Stimulated activated CD4-positive, alpha-beta T cell treated with anti-CD3 and anti-CD28 coated beads, Interleukin-1b, Interleukin-23, amount 100 ng/mL, for 24 hours (primary cell): ENCODE measurements at places on chromosomes 7 and 10.
A peak's percentile ranks its signal among the peaks of the same experiment; 100 is the strongest.

GRCh38 chr10:84137811-84138210 is 1.5 kb upstream of the GHITM start:
- no peak for DNase-seq

GRCh38 chr7:30201161-30201666 is 66.4 kb downstream of the MTURN start:
- no peak for DNase-seq

GRCh38 chr7:131553931-131554330 is 2.5 kb downstream of the PODXL start:
- no peak for DNase-seq

- DNase-seq: no peak
Measured at GRCh38 chr10:95264227-95265051, 26.4 kb downstream of the PDLIM1 start.

GRCh38 chr7:106290319-106290718 is 5.5 kb upstream of the NAMPT start:
- no peak for DNase-seq

DNA sequence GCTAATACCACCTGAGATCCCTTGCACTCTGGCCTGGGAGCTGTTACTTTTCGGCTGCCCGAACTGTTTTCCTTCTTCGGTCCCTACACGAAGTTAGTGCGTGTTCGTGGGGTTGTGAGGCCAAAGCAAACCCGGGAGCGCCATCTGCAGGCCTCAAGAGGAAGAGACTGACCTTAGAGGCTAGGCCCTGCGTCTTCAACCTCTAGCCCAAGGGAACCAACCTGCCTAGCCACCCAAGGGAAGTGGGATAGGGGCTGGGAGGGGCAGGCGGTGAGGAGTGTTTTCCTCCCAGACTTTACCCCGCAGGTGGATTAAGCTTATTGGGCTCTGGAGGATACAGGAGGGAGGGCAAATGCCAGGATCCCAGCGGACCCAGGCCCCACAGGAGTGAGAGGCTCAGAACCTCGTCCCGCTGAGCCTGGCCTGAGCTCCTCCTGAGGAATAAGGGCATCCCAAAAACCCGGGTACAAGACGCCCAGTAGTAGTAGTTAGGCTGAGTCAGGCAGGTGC is 1.7 kb upstream of the PAX2 start:
- DNase-seq: no peak

GRCh38 chr7:42928754-42929153 is 3.2 kb downstream of the PSMA2 start:
- DNase-seq: no peak

DNA sequence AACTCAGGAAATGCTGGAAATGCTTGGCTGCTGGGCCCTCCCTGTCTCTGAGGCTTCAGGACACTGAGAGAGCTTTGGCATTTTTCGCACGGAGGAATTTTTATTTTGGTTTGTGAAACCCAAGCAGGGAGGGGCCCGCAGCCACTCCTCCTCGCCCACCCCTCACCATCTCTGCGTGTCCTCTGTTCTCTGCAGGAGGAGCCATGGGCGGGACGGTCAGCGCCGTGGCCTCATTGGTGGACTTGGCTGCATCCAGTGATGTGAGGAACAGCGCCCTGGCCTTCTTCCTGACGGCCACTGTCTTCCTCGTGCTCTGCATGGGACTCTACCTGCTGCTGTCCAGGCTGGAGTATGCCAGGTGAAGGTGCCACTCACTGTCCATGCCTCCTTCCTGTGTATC is 36.8 kb downstream of the SLC29A3 start:
- no peak for DNase-seq

DNA sequence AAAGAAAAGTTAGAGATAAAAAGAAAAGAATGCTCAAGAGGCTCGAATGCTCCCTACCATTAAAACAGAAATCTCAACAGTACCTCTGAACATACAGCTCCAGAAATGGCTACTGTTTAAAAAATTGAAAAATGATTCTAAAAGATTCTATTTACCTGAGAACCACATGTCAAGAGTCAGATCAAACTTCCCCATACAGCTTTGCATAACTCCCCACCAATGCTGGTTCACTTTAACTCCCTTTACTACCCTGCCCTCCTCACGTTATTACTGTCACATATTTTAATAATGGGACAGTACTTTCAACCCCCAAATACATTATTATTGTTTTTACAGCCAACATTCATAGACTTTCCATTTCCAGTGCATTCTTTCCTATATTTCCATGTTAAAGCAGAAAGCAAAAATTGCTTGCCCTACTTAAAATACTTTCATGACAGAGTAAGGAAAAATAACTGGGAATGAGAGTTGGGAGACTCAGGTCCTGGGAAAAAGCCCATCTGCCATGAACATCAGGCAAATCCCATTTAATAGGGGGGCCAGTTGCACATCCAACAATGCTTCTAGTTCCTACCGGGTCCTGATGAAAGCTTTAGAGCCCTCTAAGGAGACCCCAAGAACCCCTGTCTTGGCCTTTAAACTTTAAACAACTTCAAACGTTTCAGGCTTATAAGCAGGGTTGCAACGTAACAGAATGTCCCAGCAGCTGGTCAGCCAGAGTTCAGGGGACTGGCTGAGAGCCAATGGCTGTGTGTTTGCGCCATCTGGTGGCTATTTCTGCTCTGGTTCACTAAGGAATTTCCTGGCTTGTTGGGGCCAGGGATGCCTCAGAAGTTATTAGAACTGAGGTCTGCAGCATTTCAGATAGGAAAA is 247.4 kb downstream of the ELMO1 start:
- DNase-seq: peak; percentile 13

DNA sequence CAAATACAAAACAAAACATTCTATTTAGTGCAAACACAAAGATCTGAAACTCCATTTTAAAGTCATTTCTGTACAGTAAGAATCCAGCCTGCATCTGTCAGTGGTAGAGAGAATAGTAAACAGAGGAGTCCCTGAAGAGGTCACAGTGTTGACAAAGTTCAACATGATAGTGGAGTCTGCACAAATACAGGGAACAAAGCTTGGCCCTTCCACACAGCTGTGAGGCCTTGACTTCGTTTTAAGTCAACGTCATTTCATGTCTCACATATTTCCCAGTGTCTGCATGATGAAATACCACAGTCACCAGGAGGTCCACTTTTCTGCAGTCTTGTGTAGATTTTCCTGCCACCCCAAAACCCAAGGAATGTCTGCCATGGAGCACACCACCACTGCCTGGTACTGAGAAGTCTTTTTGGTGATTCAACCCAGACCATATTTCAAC is 33.0 kb downstream of the CYP26A1 start:
- no peak for DNase-seq

GRCh38 chr7:108143658-108144420 is 13.7 kb upstream of the LAMB4 start:
- no peak for DNase-seq

DNA sequence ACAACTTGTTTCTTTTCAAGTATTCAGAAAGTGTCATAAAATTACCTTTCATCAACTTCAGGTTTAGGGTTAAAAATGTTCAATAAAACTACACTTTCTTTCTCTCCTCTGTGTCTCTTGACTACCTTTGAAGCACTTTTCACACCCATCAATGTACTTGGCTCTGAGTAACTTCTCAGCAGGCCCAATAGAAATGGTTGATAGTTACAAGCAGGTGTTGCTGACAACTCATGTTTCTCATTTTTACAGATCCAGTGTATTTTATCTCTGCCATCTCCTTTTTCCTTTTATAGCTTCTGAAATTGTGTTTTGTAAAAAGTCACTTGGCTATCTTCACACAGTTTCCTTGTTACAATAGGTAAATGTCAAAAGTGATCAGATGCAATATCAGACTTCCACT is 348.0 kb downstream of the PHTF2 start:
- no peak for DNase-seq

- DNase-seq: no peak
Measured at GRCh38 chr7:91287371-91288084, 23.3 kb downstream of the FZD1 start.

DNA sequence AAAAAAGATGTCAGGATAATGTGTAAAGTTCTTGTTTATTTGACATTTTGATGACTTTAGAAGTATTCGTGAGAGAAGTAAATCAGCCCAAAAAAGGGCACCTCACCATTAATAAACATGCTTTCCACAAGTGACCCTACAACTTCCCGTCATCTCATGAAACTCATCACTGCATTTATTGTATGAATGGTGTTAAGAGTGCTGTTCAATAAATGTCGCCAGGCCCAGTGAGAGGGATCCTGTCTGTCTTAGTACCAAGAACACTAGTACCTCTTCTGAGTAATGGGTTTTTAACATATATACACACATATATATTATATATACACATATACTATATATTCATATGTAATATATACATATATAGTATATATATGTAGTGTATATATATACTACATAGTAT is 61.9 kb downstream of the TMEM26 start:
- no peak for DNase-seq

DNA sequence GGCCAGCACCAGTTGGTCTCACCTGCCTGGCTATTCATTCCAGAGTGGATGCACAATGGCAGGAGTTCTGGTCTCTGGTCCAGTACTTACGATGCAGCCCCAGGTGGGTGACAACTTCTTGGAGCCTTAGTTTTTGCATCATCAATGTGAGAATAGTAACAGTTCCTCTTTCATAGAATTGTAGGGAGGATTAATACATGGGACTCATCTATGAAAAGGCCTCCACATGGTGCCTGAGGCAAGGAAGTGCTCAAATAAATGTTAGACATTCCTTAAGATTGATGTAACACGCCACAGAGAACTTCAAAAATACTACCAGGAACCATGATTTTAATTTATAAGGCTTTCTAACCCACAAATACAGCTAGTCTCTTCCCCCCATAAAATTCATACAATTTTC is 120.1 kb upstream of the CHST15 start:
- DNase-seq: no peak

DNA sequence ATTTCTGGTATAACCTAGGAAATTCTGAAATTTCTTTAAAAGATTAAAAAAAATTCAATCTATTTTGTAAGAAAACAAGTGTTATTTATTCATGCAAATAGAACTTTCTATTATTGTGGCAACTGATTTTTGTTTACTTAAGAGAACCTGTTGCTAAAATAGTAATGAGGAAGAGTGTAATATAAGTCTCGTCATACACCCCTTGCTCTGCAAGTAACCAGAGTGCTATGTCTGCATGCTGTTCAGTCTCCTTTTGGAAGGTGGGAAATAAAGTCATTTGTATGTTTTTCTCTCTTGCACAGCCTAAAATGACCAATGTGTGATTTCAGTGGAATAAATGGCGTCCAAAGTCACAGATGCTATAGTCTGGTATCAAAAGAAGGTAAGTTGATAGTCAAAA is 41.3 kb downstream of the PHTF2 start:
- no peak for DNase-seq

- DNase-seq: no peak
Measured at GRCh38 chr7:79714081-79714480, 260.6 kb upstream of the MAGI2 start.

GRCh38 chr10:14491811-14492210 is 161.1 kb upstream of the FRMD4A start:
- no peak for DNase-seq

GRCh38 chr7:71706597-71706975 is 574.6 kb downstream of the GALNT17 start:
- no peak for DNase-seq

- DNase-seq: no peak
Measured at GRCh38 chr7:79227044-79227443, 226.4 kb downstream of the MAGI2 start.

- DNase-seq: no peak
Measured at GRCh38 chr7:33986951-33987947, 81.9 kb downstream of the BMPER start.

DNA sequence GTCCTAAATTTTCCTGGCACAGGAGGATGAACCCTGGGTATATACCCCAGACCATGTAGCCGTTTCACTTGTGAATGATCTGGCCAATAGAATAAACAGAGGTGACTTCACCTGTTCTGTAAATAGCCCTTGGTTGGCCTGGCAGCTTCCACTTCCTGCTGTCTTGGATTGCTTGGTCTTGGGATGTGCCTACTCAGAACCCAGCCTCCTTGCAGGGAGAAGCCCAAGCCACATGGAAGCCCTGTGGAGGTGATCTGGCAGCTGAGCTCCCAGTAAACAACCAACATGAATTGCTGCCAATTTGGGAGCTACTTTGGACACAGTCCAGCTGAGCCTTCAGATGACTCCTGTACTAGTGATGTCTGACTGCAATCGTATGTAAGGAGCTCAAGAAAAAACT is 4.8 kb upstream of the RAPGEF5 start:
- DNase-seq: no peak

GRCh38 chr7:140312141-140312846 is 86.0 kb downstream of the SLC37A3 start:
- no peak for DNase-seq

DNA sequence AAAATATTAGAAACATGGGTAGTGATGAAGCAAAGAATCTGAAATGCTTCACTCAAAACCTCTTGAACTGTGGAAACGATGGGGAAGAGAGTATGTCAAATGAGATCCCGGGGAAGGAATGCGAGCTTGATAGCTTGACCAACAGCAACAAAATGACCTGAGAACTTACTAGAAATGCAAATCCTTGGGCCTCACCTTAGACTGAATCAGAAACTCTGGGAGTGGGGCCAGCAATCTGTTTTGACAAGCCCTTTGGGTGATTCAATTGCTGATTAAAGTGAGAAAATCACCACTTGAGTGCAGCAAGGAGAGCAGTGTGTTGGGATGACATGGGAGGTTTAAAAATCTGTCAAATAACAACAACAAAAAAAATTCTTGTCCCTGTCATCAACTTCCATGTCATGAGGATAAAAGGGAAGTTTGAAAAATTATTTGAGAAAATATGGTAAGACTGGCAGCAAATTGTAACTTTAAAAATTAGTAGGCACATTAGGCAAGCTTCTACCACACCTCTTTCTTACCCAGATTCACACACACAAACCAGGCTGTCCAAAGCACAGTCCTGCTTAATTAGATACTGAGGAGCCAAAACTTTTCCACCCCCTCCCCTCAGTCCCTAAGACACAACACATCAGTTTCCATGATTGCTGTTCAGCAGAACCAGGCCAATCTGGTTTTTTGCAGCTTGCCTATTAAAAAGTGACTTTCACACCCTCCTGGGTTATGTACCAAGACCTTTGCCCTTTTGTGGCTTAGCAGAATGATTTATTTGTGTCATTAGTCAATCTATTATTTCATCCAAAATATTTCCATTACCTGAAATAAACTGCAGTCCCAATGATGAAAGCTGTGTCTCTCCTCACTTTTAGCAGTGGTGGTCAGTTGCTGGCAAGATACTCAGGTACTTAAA is 15.6 kb downstream of the CALCR start:
- no peak for DNase-seq

- DNase-seq: no peak
Measured at GRCh38 chr7:81111358-81111757, 192.5 kb upstream of the SEMA3C start.

- no peak for DNase-seq
Measured at GRCh38 chr7:33307205-33307604, 177.8 kb downstream of the BBS9 start.

GRCh38 chr7:133556553-133556952 is 303.7 kb downstream of the EXOC4 start:
- DNase-seq: no peak

DNA sequence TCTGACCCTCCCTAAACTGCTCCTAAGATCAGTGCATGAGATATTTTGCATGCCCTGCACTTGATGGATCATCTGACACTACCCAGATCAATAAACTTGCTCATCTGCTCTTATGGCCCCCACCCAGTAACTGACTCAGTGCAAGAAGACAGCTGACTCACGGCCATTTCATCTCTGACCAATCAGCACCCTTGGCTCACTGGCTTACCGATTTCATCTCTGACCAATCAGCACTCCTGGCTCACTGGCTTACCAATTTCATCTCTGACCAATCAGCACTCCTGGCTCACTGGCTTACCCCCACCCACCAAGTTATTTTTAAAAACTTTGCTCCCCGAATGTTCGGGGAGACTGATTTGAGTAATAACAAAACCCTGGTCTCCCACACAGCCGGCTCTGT is 37.2 kb upstream of the OPTN start:
- DNase-seq: no peak
